T-helper 2 cell treated with Interferon-gamma antibody and Interleukin-4, amounts not matched to agents 5 μg/mL and 100 μg/mL, for 36 hours (primary cell): ENCODE measurements at places on chromosomes 12 and 14.

GRCh38 chr12:106841510-106842302 lies 67.2 kb downstream of the RIC8B start:
- peaks cover 9% of the 10 kb centered on the region for H3K4me1 ChIP-seq
- H3K36me3 ChIP-seq: peaks cover 3% of the 10 kb centered on the region
- no peaks in the 10 kb centered on the region for H3K27me3 ChIP-seq
- no peak overlapping the region for H3K4me3 ChIP-seq
- no peak for DNase-seq

GRCh38 chr14:99679111-99679510 lies 5.0 kb upstream of the CYP46A1 start:
- no peaks in the 10 kb centered on the region for H3K27me3 ChIP-seq
- no peaks in the 10 kb centered on the region for H3K36me3 ChIP-seq

GRCh38 chr14:102333390-102333789 lies 13.8 kb downstream of the ZNF839 start:
- peak overlapping the region; percentile 4 for H3K27ac ChIP-seq
- H3K4me1 ChIP-seq: no peaks in the 10 kb centered on the region
- no peak for DNase-seq
- peaks cover 20% of the 10 kb centered on the region for H3K36me3 ChIP-seq
- no peaks in the 10 kb centered on the region for H3K27me3 ChIP-seq

- H3K27ac ChIP-seq: no peak overlapping the region
- no peaks in the 10 kb centered on the region for H3K36me3 ChIP-seq
- no peak overlapping the region for H3K4me3 ChIP-seq
- no peak for DNase-seq
- H3K4me1 ChIP-seq: peaks cover 3% of the 10 kb centered on the region
These were observed 11.8 kb upstream of the SYNE2 start for GRCh38 chr14:63840981-63841380.

DNA sequence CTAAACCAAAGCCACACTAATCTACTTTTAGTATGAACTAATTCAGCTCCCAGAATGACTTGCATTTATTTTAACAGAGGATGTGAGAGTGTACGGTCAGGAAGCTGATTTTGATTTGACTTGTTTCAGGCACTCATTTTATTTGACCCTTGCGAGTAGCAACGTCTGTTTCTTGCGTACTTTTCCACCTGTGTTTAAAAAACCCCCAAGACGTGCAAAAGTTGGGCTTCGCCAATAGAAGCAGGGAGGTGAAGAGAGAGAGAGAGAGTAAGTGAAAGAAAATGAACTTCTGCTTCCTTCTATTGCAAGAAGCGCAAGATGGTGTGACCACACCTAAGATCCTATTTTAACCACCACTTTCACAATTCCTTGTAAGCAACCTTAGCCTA lies 6.7 kb upstream of the SLC15A4 start:
- H3K27ac ChIP-seq: peak overlapping the region; percentile 88
- no peaks in the 10 kb centered on the region for H3K36me3 ChIP-seq
- no peaks in the 10 kb centered on the region for H3K27me3 ChIP-seq
- H3K4me3 ChIP-seq: peak overlapping the region; percentile 77
- H3K4me1 ChIP-seq: peaks cover 19% of the 10 kb centered on the region

DNA sequence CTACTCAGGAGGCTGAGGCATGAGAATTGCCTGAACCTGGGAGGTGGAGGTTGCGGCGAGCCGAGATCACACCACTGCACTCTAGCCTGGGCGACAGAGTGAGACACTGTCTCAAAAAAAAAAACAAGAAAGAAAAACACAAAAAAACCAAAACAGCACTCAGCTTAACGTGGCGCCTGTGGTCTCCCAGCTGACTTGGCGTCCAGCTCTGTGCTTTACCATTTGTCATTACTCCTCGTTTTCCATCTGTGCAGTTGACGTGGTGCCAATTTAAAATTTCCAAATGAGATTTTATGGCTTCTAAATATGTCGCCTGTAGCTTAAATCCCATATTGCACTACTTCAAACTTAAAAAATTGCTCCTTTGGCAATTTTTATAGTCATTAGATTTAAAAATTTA lies 2.0 kb downstream of the MGP start:
- H3K27ac ChIP-seq: no peak overlapping the region
- peaks cover 16% of the 10 kb centered on the region for H3K4me1 ChIP-seq
- H3K36me3 ChIP-seq: peaks cover 3% of the 10 kb centered on the region
- H3K27me3 ChIP-seq: peaks cover 29% of the 10 kb centered on the region
- no peak for DNase-seq
- no peak overlapping the region for H3K4me3 ChIP-seq

DNA sequence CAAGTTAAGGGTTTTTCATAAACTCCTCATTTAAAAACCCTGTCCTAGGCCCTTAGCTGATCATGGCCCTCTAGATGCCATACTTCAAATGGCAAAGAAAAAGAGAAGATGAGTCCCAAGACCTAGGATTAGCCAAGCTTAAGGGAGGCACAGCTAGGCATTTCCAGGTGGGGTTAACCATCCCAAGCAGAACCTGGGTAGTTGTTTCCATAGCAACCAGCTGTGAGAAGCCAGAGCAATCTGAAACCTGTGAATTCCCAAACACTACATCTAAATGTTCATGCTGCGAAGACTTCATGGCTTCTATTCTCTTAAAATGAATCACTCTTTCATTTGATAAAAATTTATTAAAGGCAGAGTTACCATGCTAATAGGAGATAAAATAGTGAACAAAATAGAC lies 372.9 kb downstream of the C12orf50 start:
- no peaks in the 10 kb centered on the region for H3K36me3 ChIP-seq
- H3K27me3 ChIP-seq: no peaks in the 10 kb centered on the region
- DNase-seq: no peak
- no peak overlapping the region for H3K4me3 ChIP-seq
- H3K4me1 ChIP-seq: no peaks in the 10 kb centered on the region

DNA sequence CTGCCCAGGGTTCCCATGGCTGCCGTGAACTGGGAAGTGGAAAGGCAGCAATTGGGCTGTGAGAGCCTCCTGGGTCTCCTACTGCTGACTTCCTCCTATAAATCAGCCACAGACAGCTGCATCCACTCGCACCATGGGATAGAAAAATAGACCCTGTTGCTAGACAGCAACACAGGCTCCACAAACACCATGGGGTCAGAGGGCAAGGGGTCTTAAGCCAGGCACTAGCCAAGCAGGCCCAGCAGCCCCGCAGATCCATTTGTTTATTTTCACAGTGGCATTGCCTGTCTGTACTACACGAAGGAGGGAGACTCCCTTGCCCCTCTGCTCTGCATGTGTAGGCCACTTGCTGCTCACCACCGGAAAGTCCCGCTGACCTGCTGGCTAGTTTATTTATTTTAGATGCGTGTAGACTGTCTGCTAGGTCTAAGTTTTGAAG lies 139.8 kb downstream of the DACT1 start:
- H3K27ac ChIP-seq: no peak overlapping the region
- no peak overlapping the region for H3K4me3 ChIP-seq
- peaks cover 1% of the 10 kb centered on the region for H3K4me1 ChIP-seq
- no peaks in the 10 kb centered on the region for H3K27me3 ChIP-seq
- no peaks in the 10 kb centered on the region for H3K36me3 ChIP-seq

- H3K27me3 ChIP-seq: no peaks in the 10 kb centered on the region
- peaks cover 3% of the 10 kb centered on the region for H3K36me3 ChIP-seq
- H3K27ac ChIP-seq: peak overlapping the region; percentile 81
- H3K4me1 ChIP-seq: peaks cover 33% of the 10 kb centered on the region
- H3K4me3 ChIP-seq: peak overlapping the region; percentile 66
- DNase-seq: peak; percentile 15
These were observed 2.4 kb upstream of the MLEC start for GRCh38 chr12:120684523-120684932.

GRCh38 chr12:58169826-58170225 lies 228.5 kb downstream of the ATP23 start:
- no peaks in the 10 kb centered on the region for H3K27me3 ChIP-seq
- no peak overlapping the region for H3K4me3 ChIP-seq
- no peaks in the 10 kb centered on the region for H3K4me1 ChIP-seq
- no peak for DNase-seq

DNA sequence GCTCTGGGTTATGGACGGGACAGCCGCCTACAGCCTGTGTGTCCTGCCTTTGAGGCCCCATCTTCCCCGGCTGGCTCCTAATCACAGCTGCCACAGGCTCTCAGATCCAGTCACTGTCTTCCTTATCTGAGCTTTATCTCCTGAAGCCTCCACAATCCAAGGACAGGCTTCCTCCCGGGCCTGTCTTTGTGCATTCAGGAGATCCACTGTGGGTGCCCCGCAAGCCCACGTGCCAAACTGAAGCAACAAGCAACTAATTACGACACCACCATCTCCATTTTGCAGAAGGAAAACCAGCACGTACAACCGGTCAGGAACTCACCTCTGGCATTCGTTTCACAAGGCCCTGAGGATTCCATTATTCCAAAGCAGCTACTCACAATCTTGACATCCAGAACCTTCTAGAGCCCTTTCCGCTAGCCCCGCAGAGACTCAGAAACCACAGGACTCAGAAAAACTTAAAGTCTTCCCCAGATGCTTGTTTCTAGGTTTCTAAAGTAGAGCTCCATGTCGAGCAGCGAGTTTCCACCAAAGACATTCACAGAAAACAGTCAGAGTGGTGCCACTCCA lies 14.0 kb downstream of the SYNE3 start:
- peaks cover 51% of the 10 kb centered on the region for H3K36me3 ChIP-seq
- no peak overlapping the region for H3K27ac ChIP-seq
- H3K4me1 ChIP-seq: peaks cover 38% of the 10 kb centered on the region
- no peak for DNase-seq

GRCh38 chr14:85907536-85907935 lies 377.6 kb downstream of the FLRT2 start:
- H3K27me3 ChIP-seq: no peaks in the 10 kb centered on the region
- no peak overlapping the region for H3K27ac ChIP-seq
- no peak for DNase-seq
- H3K4me1 ChIP-seq: no peaks in the 10 kb centered on the region
- no peak overlapping the region for H3K4me3 ChIP-seq
- no peaks in the 10 kb centered on the region for H3K36me3 ChIP-seq

DNA sequence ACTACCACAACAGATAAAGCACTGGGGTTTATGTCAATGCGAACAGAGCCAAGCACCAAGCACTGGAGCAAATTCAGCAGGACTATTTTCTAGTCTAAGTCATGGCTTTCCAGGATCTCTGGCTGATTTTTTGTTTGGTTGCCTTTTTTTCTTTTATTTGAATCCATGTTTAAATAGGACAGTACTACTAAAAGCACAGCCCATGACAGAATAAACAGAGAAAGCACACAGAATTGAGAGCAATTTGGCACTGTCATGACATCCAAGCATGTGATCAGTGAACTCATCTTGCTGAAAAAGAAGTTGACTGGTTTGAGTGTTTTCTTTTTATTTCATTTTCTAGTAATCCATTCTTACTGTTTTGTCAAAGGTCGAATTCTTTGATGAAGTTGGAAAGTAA lies 23.1 kb upstream of the RERG start:
- no peak for DNase-seq
- H3K36me3 ChIP-seq: no peaks in the 10 kb centered on the region
- no peak overlapping the region for H3K4me3 ChIP-seq
- no peaks in the 10 kb centered on the region for H3K4me1 ChIP-seq
- no peak overlapping the region for H3K27ac ChIP-seq
- H3K27me3 ChIP-seq: peaks cover 11% of the 10 kb centered on the region

DNA sequence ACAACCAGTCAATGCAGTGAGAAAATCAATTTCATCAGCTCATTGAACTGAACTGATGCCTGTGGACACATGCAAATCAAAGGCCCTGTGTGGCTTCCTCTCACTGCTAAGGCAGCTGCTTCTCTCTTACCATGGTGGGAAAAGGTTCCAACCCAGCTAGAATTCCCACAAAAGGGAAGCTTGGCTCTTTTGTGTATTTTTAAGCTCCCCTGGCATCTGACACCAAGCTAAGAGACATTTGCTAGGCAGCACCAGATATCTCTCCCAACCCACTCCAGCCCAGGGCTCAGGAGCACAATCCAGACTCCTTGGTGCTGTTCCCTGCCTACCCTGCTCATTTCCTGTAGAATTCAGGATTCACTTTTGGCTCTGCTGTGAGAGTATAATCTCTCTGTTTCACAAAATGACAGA lies 129.6 kb downstream of the GXYLT1 start:
- H3K27ac ChIP-seq: no peak overlapping the region
- H3K27me3 ChIP-seq: peaks cover 8% of the 10 kb centered on the region
- no peaks in the 10 kb centered on the region for H3K36me3 ChIP-seq
- no peak overlapping the region for H3K4me3 ChIP-seq

DNA sequence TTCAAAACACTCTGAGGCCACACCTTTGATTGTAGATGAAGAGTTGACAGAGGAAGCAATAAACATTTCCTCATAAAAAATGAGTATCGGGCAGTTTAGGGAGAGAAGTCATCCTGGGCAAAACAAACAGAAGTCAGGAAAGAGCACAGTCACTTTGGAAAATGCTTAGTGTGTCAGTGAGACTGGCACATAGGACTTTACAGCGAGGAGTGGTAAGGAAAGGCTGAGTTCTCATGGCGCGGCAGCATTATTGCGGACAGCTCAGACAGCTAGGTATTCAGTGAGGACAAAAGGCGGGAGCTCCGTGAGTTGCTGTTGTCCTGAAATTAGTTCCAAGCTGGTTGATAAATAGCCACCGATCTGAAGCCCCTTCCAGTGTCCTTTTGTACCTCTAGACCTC lies 229.9 kb downstream of the SNAPC1 start:
- no peak overlapping the region for H3K4me3 ChIP-seq
- no peak overlapping the region for H3K27ac ChIP-seq
- DNase-seq: no peak

- peaks cover 24% of the 10 kb centered on the region for H3K4me1 ChIP-seq
- peaks cover 22% of the 10 kb centered on the region for H3K27me3 ChIP-seq
- no peak for DNase-seq
- H3K36me3 ChIP-seq: no peaks in the 10 kb centered on the region
- H3K4me3 ChIP-seq: no peak overlapping the region
- no peak overlapping the region for H3K27ac ChIP-seq
These were observed 237.8 kb downstream of the SPTSSA start for GRCh38 chr14:34224221-34224620.
